ENCODE measurements at places on chromosomes 4 and X. TPM values are rescaled to one million over a fixed set of nuclear protein-coding genes. Genes with fewer than 3 reads are reported as not detected.

- DNase-seq, result no peak
Observed at GRCh38 chr4:95580226-95580625, 31.5 kb upstream of the UNC5C start.

DNA sequence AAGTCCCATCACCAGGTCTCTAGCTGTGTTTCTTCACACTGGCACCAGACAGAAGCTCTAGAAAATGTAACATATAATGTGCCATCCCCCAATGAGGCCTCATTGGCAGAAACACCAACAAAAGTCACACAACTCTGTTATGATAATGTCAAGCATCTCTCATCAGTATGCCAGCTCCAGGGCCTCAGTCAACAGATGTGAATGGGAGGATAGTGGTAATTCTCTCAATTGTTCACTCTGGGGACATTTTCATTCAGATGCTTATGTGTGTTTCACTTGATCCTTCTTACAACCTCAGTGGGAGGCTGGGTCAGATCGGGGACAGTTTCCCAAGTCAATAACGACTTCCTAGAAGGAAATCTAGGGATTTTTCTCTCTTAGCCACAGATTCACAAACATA, 57.5 kb upstream of the SCOC start:
- no peak for DNase-seq

DNA sequence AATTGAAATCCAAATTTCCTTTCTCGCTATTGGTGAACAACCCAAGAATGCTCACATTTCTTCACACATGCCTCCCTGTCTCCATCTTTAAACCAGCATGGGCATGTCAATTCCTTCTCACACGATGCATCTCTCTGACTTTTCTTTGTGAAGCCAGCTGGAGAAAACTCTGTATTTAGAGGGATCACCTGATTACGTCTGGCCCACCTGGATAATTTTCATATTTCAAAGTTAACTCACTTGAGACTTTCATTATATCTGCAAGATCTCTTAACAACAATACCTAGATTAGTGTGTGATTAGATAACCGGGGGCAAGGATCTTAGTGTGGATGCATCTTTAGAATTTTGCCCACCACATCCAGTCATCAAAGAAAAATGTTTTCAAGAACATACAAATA, 164.0 kb downstream of the TMEM47 start:
- no peak for DNase-seq

- DNase-seq, result no peak
Observed at GRCh38 chr4:109701566-109702410, 1.5 kb downstream of the CASP6 start.

CSAG1 gene
- not detected for polyA plus RNA-seq

SORBS2 gene
- polyA plus RNA-seq, result 0.56 TPM
